Endothelial cell (in vitro differentiated cells): ENCODE measurements at places on chromosomes 11 and 22. TPM values are rescaled to one million over a fixed set of nuclear protein-coding genes. Genes with fewer than 3 reads are reported as not detected.

DNA sequence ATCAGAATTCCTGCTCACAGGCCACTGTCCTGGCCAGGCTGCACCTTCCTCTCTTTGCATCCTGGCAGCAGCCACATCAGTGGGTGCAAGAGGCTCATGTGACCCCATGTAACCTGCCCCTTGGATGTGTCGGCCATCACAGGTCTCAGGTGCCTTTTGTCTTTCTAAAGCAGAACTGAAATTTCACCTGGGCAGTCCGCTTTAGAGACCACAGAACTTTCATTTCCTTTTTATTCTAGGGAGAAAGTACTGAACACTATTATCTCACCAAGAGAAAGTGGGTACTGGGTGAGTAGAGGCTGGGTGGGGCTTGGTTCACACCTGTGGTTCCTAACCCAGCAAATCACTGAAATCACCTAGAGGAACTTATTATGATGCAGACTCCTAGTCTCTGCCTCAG, 51.7 kb upstream of the NUP160 start:
- no peaks in the 10 kb centered on the region for H3K4me1 ChIP-seq
- H3K27ac ChIP-seq: no peak overlapping the region
- H3K4me3 ChIP-seq: no peak overlapping the region
- DNase-seq: no peak
- no peaks in the 10 kb centered on the region for H3K36me3 ChIP-seq
- no peaks in the 10 kb centered on the region for H3K27me3 ChIP-seq

DNA sequence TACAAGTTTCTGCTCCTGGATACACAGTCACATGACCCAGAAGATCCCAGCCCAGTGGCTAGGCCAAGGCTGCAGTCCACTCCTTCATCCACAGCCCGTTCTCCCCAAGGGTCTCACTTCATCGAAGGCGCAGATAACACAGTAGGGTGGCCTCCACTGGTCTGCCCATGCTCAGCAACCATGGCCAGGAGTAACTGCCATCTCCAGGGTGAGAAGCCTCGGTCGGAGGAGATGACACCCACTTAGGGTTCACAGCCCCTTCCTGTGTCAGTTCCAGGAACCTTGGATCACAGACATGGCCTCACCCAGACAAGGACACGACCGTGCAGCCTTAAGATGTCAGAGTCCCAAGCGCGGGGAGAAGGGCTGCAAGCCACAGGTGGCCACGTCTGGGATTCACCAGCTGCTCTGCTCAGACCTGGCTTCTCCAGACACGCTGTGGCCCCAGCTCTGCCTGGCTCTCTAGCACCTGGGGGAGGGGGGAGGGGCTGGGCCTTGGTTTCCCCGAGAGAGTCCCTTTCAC, 2.6 kb downstream of the BET1L start:
- no peak for DNase-seq
- H3K27me3 ChIP-seq: peaks cover 20% of the 10 kb centered on the region
- no peak overlapping the region for H3K4me3 ChIP-seq

DNA sequence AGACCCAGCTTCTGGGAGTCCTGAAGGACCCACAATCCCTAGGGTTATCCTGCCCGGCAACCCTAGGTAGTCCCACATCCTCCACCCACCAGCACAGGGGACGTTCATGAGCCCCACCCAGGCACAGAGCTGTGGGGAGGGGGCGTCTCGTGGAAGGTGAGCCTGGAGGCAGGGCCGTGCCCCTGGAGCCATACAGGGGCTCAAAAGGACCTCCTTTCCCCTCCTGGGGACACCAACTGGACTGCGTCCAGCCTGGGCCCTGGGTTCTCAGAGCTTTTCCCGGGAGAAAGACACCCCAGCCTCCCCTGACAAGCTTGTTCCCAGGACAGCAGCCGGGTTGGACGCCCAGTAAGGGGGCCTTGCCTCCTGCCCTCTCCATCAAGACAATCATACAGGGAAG, 78.4 kb downstream of the BRD1 start:
- DNase-seq: no peak
- H3K4me1 ChIP-seq: no peaks in the 10 kb centered on the region
- H3K27me3 ChIP-seq: peaks cover 4% of the 10 kb centered on the region
- no peak overlapping the region for H3K4me3 ChIP-seq
- no peaks in the 10 kb centered on the region for H3K36me3 ChIP-seq

GRCh38 chr11:108534274-108534882, 36.2 kb upstream of the POGLUT3 start:
- no peaks in the 10 kb centered on the region for H3K27me3 ChIP-seq
- peaks cover 5% of the 10 kb centered on the region for H3K4me1 ChIP-seq
- H3K27ac ChIP-seq: no peak overlapping the region
- DNase-seq: no peak
- no peak overlapping the region for H3K4me3 ChIP-seq

DNA sequence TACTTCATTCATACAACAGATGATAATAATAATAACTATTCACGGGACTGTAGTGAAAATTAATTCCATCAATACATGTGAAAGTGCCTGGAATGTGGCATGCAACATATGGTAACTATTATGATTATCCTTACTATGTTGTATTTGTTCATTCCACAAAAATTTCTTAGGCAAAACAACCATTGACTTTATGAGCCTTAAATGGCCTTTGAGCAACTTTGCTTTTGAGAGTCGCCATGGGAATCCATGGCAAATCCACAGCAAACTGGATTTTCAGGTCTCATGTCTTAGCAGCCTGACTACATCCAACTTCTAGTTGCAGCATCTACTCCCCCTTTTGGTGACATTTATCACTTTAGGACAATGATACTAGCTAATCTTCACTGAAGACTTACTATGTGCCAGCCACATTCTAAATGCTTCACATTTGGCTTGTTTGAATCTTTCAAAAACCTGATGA, 56.8 kb downstream of the SLC1A2 start:
- no peak overlapping the region for H3K4me3 ChIP-seq
- no peaks in the 10 kb centered on the region for H3K4me1 ChIP-seq
- H3K27ac ChIP-seq: no peak overlapping the region
- H3K36me3 ChIP-seq: no peaks in the 10 kb centered on the region

- peaks cover 35% of the 10 kb centered on the region for H3K4me1 ChIP-seq
- H3K27me3 ChIP-seq: no peaks in the 10 kb centered on the region
- no peak for DNase-seq
- H3K27ac ChIP-seq: peak overlapping the region; percentile 11
- no peaks in the 10 kb centered on the region for H3K36me3 ChIP-seq
- no peak overlapping the region for H3K4me3 ChIP-seq
These were observed 72.7 kb upstream of the ARFGAP3 start for GRCh38 chr22:42929838-42930155.

GRCh38 chr11:67174311-67174710, 55.2 kb downstream of the KDM2A start:
- DNase-seq: no peak
- no peaks in the 10 kb centered on the region for H3K36me3 ChIP-seq
- no peaks in the 10 kb centered on the region for H3K4me1 ChIP-seq
- no peak overlapping the region for H3K4me3 ChIP-seq
- H3K27me3 ChIP-seq: no peaks in the 10 kb centered on the region

GRCh38 chr11:131246663-131247062, 123.8 kb upstream of the NTM start:
- no peak overlapping the region for H3K4me3 ChIP-seq
- peak; percentile 71 for DNase-seq
- peaks cover 2% of the 10 kb centered on the region for H3K4me1 ChIP-seq
- H3K27ac ChIP-seq: no peak overlapping the region
- no peaks in the 10 kb centered on the region for H3K36me3 ChIP-seq

- no peaks in the 10 kb centered on the region for H3K4me1 ChIP-seq
- peaks cover 2% of the 10 kb centered on the region for H3K27me3 ChIP-seq
- no peaks in the 10 kb centered on the region for H3K36me3 ChIP-seq
- H3K4me3 ChIP-seq: no peak overlapping the region
- H3K27ac ChIP-seq: no peak overlapping the region
These were observed 212.1 kb downstream of the NELL1 start for GRCh38 chr11:20881328-20882079.

DNA sequence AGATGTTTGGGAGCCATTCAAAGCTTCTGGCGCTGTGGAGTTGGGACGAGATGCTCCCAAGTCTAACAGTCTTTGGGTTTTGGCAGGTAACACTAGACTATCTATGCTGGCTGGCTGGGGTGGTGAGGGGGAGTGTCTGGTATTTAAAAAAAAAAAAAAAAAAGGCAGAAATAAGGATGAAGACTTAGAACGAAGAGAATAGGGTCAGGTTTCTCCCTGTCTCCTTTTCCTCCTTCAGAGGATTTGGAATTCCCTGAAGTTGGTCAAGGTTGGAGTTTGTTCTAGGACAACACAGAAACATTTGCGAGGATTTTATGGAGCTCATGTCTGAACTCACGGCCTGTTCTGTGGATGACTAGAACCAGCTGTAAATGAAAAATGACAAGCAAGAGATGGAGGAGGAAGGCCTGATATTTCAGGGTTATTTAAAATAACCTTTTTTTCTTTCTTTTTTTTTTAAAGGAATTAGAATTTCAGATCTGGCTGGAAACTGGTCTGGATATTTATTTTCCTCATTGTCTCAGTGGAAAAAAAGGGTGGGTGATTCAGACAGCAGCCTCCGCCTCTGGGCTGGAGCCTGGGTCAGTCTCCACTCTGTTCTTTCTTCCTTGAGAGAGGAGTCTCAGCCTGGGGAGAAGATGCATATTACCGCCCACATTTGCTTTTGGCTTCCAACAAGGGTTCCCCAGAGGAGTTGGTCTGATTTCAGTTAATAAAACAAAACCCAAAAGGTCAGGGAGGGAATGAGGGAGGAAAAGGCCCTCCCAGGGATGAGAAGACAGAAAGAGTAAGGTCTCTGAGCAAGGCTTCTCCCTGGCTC, 80.1 kb downstream of the USP35 start:
- DNase-seq: no peak
- no peaks in the 10 kb centered on the region for H3K4me1 ChIP-seq
- H3K27ac ChIP-seq: no peak overlapping the region

GRCh38 chr22:44211256-44211945, 30.7 kb downstream of the PARVG start:
- peaks cover 2% of the 10 kb centered on the region for H3K27me3 ChIP-seq
- H3K4me1 ChIP-seq: no peaks in the 10 kb centered on the region
- H3K4me3 ChIP-seq: no peak overlapping the region
- no peak for DNase-seq

- DNase-seq: no peak
- H3K36me3 ChIP-seq: peaks cover 22% of the 10 kb centered on the region
- H3K27me3 ChIP-seq: no peaks in the 10 kb centered on the region
- H3K4me1 ChIP-seq: no peaks in the 10 kb centered on the region
These were observed 110.0 kb upstream of the GAL start for GRCh38 chr11:68574308-68574707.

DNA sequence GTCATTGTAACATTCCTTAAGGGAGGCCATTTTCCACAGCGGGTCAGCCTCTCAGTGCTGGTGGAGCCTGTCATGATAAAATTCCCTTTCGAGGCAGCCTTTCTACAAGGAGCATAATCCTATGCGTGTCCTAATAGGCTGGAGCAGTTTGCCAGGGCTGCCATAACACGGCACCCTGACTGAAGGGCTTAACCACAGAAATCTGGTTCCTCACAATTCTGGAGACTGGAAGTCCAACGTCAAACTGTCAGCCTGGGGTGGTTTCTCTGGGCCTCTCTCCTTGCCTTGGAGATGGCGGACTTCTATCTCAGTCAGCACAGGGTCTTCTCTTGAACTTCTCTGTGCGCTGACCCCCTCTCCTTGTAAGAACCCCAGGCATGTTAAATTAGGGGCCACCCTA, 1.4 kb upstream of the RGL4 start:
- H3K36me3 ChIP-seq: peaks cover 29% of the 10 kb centered on the region
- DNase-seq: no peak
- H3K4me3 ChIP-seq: no peak overlapping the region
- H3K27me3 ChIP-seq: peaks cover 2% of the 10 kb centered on the region

- no peaks in the 10 kb centered on the region for H3K4me1 ChIP-seq
- H3K4me3 ChIP-seq: no peak overlapping the region
- no peak for DNase-seq
These were observed 17.5 kb downstream of the NCR3LG1 start for GRCh38 chr11:17369094-17369493.

- no peak overlapping the region for H3K4me3 ChIP-seq
- H3K4me1 ChIP-seq: no peaks in the 10 kb centered on the region
- peaks cover 3% of the 10 kb centered on the region for H3K27me3 ChIP-seq
- DNase-seq: no peak
These were observed 47.9 kb downstream of the ZNF280B start for GRCh38 chr22:22460635-22461034.

- H3K36me3 ChIP-seq: peaks cover 21% of the 10 kb centered on the region
- H3K27ac ChIP-seq: no peak overlapping the region
- H3K4me3 ChIP-seq: no peak overlapping the region
- peak; percentile 63 for DNase-seq
These were observed 10.2 kb upstream of the PDE2A start for GRCh38 chr11:72684236-72684912.

DNA sequence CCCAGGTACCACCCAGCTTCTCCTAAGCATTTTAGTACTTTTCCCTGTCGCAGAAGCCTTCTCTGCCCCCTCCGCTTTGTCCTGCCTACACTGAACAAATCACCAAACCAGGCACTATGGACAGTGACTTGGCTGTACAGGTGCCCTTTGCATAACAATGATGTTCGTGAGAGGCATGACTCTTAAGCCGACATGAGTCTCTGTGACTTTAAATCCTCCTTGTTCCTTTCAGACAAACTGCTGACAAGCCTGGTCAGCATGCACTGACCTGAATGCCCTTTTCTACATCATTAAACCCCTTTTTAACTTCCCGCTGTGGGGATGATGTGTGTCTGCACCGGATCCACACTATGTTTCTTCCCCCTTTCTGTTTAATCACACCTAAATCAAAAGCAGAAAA, 16.6 kb downstream of the CAVIN3 start:
- H3K4me3 ChIP-seq: no peak overlapping the region
- no peak for DNase-seq
- H3K27ac ChIP-seq: no peak overlapping the region
- H3K27me3 ChIP-seq: peaks cover 1% of the 10 kb centered on the region
- H3K36me3 ChIP-seq: no peaks in the 10 kb centered on the region

DNA sequence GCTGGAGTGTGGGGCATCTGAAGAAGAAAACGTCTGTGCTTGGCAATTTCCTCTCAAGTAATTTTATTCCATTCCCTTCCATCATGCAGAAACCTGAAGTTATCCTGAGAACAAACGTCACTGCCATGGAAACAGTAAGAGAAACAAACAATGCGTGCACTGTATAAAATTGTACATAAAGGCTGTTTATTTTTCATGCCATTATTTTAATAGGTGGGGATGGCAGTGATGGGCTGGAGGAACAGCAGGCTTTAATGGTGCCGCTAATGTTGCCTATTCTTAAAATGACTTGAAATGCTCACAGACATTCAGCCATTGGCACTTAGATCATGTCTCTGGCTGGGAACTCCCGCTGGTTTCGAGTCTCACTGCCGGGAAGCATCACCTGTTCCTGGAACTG, 7.5 kb upstream of the SEZ6L start:
- no peak overlapping the region for H3K4me3 ChIP-seq
- no peaks in the 10 kb centered on the region for H3K4me1 ChIP-seq
- no peaks in the 10 kb centered on the region for H3K36me3 ChIP-seq
- no peak for DNase-seq
- no peak overlapping the region for H3K27ac ChIP-seq

The OR2AG2 gene
- 0.26 TPM for total RNA-seq

The PHF21B gene
- total RNA-seq: 4.6 TPM

The GRM5 gene
- 0.28 TPM for total RNA-seq

The MMP27 gene
- total RNA-seq: not detected

The PHOX2A gene
- total RNA-seq: not detected

The MFNG gene
- total RNA-seq: 75.4 TPM

The DGCR2 gene
- 46.7 TPM for total RNA-seq

The MUC5B gene
- total RNA-seq: not detected

The SLC16A8 gene
- not detected for total RNA-seq

The APOL3 gene
- total RNA-seq: 1.2 TPM
